ENCODE measurements at places on chromosomes 6 and 20.

- DNase-seq, result no peak
These were observed 109.7 kb upstream of the STMND1 start for GRCh38 chr6:16991981-16992629.

DNA sequence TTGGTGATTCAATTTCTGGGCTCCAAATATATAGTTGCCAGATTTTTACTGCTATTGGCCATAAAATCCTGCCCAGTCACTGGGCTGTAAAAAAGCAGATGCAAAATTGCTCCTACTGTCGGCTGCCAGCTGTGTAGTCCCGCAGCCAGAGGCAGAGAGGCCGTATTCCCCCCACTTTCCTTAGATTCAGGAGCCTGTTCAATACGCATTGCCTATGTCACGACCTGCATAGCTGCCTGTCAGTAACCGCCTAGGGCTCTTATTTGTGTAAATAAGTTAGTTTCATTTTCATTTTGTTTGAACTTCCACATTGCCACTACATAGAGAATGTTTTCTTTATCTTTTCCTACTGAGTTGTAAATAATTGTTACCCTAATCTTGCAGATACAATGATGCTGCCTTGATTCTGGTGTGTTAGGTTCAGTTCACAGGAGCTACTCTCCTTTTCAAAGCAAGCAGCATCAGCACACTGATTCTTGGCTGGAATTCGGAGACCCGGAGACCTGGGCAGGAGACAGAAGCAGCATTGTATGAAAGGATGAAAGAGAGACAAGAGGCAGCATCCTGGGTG lies 46.0 kb upstream of the UST start:
- DNase-seq, result no peak

DNA sequence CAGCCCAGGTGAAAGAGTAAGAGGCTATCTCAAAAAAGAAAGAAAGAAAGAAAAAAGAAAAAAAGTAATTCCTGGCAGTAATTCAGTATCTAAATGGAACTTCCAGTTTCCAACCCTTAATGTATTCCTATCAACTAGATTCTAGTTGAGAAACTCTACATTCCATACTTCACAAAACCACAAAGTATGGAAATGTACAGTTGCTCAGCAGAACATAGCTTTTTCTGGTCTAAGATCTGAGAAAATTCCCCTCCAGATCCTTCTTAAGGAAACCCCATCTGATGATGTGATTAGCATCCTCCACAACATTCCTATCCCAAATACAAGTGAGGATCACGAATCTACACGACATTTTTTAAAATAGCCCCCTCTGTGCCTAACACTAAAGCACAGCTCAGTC lies 3.6 kb downstream of the ARMH2 start:
- no peak for DNase-seq

- DNase-seq, result no peak
These were observed 2.2 kb upstream of the ACAT2 start for GRCh38 chr6:159759645-159760044.

DNA sequence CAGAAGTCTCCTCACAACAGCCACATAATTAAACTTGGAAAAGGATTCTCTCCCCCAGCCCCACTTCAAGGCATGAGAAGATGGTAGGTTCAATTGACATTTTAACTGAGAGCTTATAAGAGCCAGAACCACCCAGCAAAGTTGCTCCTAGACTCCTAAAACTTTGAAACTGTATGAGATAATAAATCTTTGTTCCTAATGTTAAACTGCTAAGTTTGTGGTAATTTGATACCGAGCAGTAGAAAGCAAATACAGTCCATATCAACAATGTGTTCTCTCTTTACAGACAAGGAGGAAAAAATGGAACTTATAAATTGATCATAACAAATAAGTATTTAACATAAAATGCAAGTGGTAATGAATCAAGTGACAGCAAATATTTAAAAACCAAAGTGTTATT lies 831.8 kb downstream of the MAFB start:
- no peak for DNase-seq

- no peak for DNase-seq
These were observed 87.9 kb upstream of the CDYL start for GRCh38 chr6:4687989-4688947.

- DNase-seq, result no peak
These were observed 289.5 kb downstream of the ZNF217 start for GRCh38 chr20:53304146-53304545.

- DNase-seq, result no peak
These were observed 599 bp upstream of the PSORS1C1 start for GRCh38 chr6:31113861-31114540.

- DNase-seq, result no peak
These were observed 9.0 kb downstream of the GSTA3 start for GRCh38 chr6:52900536-52900935.

- no peak for DNase-seq
These were observed 335.1 kb downstream of the BTBD3 start for GRCh38 chr20:12252793-12253192.

- DNase-seq, result no peak
These were observed 6.9 kb downstream of the NELFCD start for GRCh38 chr20:58987790-58988564.

GRCh38 chr6:148888856-148889255 lies 142.0 kb downstream of the UST start:
- no peak for DNase-seq

DNA sequence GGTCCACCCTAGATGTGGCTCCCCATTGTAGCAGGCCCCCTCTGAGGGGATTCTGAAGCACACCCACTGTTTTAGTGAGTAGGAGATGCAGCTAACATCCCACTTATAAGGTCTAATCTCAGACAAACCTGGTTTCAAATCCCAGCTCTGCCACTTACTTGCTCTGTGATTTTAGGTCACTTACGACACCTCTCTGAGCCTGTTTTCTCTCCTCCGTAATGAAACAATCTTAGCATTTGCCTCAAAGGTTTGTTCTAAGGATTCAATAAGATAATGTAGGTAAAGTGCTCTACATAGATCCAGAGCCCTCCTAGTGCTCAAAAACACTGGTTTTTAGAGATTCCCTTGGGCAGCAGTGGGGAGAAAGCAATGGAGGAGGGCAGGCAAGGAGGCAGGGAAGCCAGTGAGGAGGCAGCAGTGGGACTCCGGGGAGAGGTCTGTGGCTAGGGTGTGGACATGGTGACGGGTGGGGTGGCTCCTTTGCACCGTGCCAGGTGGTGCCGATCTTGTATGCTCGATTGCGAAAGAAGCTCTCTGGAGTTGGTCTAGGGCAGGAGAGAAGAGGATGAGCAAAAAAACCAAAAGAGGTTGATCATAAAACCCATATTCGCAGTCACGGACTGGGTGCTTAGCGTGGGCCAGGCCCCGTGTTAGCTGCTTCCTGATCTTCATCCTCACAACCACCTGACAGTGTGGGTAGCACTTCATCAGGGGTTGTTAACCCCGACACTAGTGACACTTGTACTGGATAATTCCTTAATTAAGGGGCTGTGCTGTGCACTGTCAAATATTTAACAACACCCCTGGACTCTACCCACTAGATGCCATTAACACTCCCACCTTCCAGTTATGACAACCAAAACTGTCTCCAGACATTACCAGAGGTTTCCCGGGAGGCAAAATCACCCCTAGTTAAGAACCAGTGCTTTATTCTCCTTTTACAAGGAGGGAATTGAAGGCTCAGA lies 16.8 kb upstream of the PTGIS start:
- DNase-seq, result no peak

DNA sequence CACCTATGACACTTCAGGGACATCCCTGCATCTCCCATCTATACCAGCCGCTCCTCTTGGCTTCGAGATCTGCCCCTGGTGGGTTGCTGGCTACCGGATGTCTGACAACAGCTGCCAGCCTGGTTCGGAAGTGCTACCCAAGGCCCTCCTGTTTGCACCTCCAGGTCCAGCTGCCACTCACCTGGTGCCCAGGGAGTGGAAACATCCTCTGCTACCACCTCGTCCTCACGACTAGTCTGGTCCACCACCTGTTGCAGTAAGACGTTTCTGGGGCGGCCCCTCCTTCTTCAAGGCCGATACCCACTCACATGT lies 8.3 kb upstream of the PCMTD2 start:
- DNase-seq, result no peak

Measured in stimulated activated CD4-positive, alpha-beta T cell treated with anti-CD3 and anti-CD28 coated beads, Interleukin-15, amount 100 ng/mL, for 1 hour (primary cell).